ENCODE measurements at places on chromosomes 5 and 9.

DNA sequence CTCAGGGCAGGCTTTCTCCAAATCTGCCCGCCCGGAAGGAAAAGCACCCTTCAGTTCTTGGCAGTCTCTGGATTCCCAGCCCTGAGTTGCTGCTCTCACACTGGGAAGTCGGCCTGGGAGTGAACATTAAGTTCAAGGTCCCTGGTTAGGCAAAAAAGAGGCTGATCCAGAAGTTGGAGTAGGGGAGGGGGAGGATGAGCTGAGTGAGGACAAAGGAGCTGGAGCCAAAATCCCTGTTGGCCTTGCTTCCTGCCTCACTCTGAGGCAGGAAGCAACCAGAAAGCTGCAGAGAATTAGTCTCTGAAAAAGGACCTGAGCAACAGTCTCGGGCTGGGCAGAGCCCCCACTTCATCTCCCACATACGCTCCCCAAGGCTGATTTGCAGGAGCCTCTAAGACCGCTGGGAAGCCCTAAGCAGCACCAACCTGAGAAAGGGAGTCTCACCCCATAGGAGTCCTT is 15.0 kb upstream of the RPS14 start:
- no peak for DNase-seq

- no peak for DNase-seq
Observed at GRCh38 chr5:93188876-93189485, 392.0 kb downstream of the NR2F1-AS1 start.

- DNase-seq: no peak
Observed at GRCh38 chr5:135508496-135509005, 27.2 kb downstream of the NEUROG1 start.

DNA sequence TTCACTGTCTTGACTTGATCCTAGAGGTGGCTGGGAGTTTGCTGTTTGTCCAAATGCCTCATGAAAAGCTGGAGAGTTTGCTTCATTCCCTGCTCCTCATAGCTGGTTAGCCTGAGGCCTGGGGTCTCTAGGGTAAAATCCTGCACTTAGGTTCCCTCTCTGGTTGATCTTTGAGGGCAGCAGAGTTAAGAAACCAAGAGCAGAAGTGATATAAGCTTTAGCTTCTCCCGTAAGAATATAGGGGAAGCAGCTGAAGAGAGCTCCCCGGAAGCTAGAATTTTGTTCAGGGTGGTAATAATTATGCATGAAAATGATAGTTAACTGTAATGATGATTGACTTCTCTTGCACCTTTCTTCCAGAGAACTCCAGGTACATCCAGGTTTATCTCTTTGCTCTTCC is 1.4 kb downstream of the FAM53C start:
- DNase-seq: no peak

DNA sequence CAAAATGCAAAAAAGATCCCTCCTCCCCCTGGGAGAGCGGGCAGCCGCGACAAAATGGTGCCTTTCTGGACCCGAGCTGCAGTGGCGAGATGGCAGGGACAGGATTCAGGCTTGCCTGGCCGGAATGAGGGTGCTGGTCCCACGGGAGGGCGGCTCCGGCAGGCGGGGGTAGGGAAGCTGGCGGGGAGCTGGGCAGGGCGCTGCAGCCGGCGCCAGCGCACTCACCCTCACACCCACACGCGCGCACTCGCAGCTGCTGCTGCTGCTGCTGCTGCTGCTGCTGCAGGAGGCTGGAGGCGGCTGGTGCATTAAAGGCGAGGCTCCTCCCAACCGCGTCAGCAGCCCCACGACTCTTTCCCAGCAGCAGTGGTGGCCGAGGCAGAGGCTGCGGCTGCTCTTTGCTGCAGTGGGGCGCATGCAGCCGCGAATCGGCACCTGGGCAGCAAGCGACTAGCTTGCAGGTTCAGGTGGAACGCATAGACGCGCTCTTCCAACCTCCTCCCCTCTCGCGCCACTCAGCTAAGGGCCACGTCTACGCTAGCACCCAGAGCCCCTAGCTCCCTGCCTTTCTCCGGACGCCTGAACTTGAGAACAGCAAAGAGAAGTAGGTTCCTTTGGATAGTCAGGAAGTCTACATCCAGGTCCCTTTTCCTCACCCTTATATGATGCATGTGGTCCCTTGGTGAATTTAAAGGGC is at the start of gene PPP2R2B:
Gene PPP2R2B, minus strand, starts transcription at position 282 of the 697 bp plus-strand sequence.
- DNase-seq: no peak

GRCh38 chr9:18721267-18721994 is 247.5 kb downstream of the ADAMTSL1 start:
- DNase-seq: no peak

- no peak for DNase-seq
Observed at GRCh38 chr9:92962846-92963245, 15.5 kb downstream of the FGD3 start.

DNA sequence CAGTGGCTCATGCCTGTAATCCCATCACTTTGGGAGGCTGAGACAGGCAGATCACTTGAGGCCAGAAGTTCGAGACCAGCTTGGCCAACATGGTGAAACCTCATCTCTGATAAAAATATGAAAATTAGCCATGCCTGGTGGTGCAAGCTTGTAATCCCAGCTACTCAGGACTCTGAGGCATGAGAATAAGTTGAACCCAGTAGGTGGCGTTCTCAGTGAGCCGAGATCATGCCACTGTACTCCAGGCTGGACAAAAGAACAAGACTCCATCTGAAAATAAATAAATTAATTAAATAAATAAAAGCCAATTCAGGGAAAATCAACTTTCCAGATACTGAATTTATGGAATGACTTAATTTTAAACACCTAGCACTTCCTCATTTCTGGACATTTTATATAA is 1722.1 kb downstream of the MAT2B start:
- no peak for DNase-seq

DNA sequence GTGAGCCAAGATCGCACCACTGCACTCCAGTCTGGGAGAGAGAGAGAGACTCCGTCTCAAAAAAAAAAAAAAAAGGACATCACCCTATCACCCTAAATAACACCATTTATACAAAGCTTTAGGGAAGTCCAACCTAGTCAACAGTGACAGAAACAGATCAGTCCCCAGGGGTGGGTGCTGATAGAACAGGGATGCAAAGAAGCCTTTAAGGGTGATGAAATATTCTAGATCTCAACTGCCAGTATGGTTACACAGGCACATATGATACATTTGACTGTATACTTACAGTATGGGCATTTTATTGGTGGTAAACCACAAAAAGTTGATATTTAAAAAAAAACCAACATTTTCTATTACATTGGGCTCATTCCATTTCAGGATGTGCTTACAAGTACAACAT is 4.8 kb downstream of the RETREG1 start:
- DNase-seq: no peak

- no peak for DNase-seq
Observed at GRCh38 chr5:150044329-150044681, 42.0 kb downstream of the CSF1R start.

DNA sequence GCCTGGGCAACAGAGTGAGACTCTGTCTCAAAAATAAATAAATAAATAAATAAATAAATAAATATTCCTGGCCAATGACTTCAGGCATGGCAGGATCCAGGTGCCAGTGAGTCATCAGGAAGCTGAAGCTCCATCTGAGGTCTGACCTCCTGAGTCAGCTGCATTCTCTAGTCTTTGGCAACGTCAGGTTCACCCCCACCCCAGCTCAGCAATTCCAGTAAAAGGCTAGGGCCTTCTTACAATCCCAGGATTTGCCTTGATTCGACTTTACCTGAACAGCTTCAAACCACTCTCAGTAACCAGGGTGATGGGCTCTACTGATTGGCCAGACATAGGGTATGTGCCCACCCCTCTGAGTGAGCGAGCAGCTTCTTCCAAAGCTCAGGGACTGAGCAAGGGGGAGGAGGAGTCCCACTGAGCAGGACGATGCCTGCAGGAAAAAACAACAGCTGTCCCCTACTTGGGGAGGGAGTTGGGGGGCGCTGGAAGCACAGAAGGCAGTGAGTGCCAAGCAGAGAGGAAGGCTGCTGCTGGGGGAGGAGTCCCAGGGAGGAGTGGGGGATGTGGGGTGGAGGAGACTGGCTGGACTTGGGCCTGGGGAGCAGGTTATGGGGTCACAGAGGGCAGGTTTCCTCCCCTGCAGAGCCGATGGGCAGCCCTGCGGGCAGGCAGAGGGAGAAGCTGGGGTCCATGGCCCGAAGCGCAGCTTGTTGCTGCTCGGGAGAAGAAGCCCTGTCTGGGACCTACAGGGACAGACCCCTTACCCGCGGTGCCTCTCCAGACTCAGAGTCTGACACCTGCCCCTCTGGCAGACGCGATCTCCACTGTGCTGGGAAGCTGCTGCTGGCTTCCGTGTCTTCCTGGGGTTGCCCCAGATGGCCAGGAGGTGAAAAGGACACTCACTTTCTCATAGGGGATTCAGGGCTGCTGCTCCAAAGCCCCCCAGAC is 25.9 kb upstream of the UNC5A start:
- DNase-seq: no peak

DNA sequence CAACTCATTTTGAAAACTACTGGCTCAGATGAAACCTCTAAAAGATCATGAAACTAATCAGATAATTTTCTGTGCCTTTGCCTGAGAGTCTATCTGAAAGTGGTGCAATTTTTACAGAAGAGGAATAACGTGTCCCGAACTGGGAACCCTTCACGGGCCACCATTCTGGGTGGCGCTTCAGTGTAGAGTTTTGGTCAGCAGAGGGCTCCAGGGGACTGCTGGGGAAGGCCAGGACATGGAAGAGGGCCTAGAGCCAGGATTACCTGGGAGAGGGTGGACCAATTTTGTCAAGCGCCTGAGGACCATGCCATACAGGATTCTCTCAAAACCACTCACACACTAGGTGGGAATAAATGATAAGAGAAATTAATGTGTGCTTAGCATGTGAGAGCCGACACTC is 49.7 kb upstream of the PLEKHG4B start:
- no peak for DNase-seq

DNA sequence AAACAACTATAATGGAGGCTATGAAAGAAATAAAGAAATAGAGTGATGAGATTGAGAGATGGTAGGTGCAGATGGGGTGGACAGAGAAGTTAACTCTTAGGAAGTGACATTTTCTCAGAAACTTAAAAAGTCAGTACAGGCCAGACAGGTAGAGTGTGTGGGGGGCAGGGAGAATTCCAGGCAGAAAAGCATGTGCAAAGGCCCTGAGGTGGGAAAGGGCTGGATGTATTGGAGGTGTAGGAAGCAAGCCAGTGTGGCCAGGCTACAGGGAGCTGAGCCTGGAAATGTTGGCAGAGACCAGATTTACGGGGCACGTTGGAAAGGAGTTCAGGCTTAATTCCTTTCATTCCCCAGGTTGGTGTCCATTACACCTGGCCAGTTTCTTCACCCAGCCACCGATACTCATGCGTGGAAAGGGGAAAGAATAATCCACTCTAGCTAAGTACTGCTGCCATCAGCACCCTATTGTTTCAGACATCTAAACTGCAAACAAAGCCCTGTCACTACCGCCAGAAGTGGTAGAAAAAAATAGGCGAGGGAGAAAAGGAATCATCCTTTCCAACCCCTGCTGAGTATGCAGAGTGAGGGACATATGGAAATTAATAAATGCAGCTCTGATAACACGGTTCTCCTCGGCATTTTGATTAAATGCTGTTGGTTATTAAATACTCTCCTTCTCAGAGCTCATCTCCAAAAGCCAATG is 116.8 kb upstream of the GPR151 start:
- no peak for DNase-seq

DNA sequence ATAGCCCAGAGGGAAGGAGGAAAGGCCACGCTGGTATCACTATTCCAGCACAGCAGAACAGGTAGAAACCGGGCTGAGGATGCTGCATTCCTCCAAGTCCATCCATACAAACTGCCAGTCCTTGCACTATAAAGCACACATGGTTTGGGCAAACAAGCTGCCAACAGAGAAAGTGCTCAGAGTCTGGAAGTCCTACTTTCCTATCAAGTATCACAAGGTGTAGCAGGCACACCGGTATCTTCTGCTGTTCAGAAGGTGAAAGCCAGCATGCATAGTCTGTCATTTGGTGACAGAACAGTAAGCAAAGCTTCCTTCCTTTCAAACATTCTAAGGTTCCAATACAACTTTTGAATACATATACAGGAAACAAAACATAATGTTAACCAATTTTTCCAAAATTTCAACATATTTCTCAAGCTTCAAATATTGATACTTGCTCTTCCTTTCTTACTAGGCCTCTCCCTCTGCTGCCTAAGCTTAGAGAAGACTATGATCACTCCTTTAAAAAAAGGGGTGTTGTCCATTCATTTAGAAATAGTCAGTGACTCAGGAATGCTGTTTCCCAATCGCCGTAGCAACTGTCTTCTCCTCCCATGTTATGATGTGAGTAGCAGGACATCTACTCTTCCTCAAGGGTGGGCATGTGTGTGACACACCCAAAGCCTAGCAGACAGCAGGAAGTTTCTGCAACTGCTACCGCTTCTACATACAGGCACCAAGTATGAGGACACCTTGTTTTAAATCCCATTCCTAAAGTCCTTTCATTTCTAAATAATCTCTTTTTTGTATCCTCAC is 14.7 kb downstream of the DIAPH1 start:
- DNase-seq: no peak

GRCh38 chr9:76759732-76760131 is 4.5 kb upstream of the PCA3 start:
- no peak for DNase-seq

GRCh38 chr5:139646912-139647505 is 1.1 kb upstream of the CXXC5 start:
- no peak for DNase-seq

DNA sequence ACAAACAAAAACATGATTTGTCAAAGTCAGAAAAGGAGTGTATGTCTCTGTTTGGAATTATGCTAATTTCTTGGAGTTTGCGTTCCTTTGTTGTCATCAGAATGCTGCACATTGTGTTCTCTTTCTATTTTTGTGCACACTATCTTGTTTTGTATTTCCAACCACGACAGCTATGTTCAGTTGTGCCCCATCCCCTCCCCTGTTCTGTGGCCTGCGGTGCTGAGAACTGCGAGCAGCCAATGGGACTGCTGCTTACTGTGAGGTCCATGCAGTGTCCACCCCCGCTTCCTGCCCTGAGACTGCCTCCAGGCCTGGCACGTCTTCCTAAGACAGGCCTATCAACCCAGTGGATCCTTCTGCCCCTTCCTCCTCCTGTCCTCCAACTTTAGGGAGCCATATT is 76.8 kb downstream of the PALM2AKAP2 start:
- no peak for DNase-seq

DNA sequence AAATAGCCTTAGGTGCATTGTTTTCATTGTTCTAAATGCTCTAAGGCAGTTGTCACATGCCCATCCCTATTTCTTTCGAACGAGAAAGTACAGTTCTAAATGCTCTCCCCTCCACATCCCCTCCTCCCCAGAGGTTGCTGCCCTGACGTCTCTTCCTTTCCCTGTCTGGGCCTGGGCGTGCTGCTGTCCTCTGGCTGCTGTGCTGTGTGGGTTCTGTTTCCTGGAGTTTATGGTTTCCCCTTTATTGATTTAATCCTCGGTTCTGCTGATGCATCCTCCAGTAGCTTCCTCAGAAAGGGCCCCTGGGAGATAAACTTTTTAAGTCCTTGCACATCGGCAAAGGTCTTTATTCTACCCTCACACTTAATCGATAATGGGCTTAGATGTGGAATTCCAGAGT is 48.8 kb downstream of the MVB12B start:
- no peak for DNase-seq

DNA sequence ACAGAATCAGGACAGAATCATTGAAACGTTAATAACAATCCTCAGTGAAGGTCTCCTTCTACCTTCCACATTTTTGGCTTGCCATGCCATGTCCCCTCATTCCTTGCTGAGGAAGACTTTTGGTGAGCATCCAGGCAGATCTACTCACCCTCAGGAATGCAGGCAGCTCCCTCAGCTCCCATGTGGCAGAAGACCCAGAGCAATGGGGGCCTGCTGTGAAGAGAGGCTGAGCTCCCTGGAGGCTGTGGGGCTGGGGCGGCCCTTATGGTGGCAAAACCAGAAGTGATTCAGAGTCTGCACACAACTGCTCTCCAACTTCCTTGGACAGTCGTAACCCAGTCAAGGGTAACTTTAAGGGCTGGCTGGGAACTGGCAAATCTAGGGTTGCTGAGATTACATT is 247.2 kb upstream of the EFNA5 start:
- DNase-seq: no peak
